Amniotic epithelial cell (primary cell): ENCODE measurements at places on chromosomes 11 and 22.
A peak's percentile ranks its signal among the peaks of the same experiment; 100 is the strongest.

GRCh38 chr11:128415539-128415938 lies 171.8 kb downstream of the ETS1 start:
- DNase-seq = peak; percentile 40

- no peak for DNase-seq
These were observed 98.9 kb downstream of the TRAF6 start for GRCh38 chr11:36411202-36411640.

GRCh38 chr11:105548359-105548758 lies 61.5 kb upstream of the GRIA4 start:
- DNase-seq = no peak

GRCh38 chr11:113308601-113309000 lies 5.8 kb upstream of the TTC12 start:
- DNase-seq = no peak
